H9 (cell line): ENCODE measurements at places on chromosomes 4 and X. TPM values are rescaled to one million over a fixed set of nuclear protein-coding genes. Genes with fewer than 3 reads are reported as not detected.
A peak's percentile ranks its signal among the peaks of the same experiment; 100 is the strongest.

DNA sequence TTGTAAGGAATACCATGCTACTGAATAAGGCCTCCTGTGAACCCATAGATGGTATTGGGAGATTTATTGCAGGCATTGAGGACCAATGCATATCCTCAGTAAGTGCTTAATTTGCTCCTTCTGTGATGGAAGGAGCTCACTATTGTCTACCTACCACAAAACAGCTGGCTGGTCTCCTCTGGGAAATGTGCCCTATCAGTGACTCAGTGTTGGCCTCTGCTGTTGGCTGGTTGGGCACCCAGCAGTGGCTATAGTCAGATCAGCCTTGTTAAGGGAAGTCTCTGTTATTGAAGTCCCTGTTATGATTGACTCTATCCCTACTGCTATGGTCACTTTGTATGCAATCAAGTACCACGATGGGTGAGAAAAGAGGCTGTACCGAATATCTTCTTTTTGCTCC is 27.5 kb upstream of the OTUD4 start:
- H3K27me3 ChIP-seq = no peaks in the 10 kb centered on the region
- no peaks in the 10 kb centered on the region for H3K36me3 ChIP-seq
- no peak overlapping the region for H3K4me3 ChIP-seq

- H3K36me3 ChIP-seq = no peaks in the 10 kb centered on the region
- H3K27me3 ChIP-seq = no peaks in the 10 kb centered on the region
- no peak overlapping the region for H3K4me3 ChIP-seq
- no peak for DNase-seq
- H3K4me1 ChIP-seq = no peaks in the 10 kb centered on the region; the same call in 1 of the 2 replicates
Measured at GRCh38 chr4:14149176-14150053, 521.9 kb upstream of the BOD1L1 start.

DNA sequence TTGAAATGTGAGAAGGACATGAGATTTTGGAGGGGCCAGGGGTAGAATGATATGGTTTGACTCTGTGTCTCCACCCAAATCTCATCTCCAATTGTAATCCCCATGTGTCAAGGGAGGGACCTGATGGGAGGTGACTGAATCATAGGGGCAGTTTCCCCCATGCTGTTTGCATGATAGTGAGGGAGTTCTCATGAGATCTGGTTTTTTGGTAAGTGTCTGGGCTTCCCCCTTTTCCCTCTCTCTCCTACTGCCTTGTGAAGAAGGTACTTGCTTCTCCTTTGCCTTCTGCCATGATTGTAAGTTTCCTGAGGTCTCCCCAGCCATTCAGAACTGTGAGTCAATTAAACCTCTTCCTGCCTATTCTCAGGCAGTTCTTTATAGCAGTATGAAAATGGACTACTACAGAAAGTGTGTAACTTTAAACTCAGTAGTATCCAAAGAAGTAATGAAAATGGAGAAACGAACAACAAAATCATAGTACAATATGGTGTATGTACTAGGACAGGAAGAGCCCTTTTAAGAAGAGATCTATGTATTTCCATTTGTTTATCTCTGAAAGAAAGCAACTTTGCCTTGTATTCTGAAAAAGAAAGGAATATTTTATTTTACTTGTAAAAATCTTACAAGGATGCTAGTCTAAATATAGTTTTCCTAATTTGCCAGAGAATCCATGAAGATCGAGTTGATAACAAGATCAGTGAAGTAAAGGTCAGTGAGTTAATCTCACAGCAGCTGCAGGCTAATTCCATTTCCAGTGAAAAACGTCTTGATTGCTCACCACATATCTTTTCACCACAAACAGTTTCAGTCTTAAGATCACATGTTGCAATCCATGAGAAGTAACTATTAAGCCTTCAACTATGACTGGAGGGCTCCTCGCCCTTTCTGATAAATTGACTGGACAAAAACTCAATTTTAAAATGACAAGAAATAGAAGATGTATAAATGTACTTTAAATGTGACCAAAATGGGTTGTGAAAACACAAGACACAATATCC is 20.5 kb downstream of the PKD2 start:
- peaks cover 77% of the 10 kb centered on the region for H3K36me3 ChIP-seq
- H3K27ac ChIP-seq = no peak overlapping the region
- H3K27me3 ChIP-seq = no peaks in the 10 kb centered on the region
- no peak for DNase-seq
- no peak overlapping the region for H3K4me3 ChIP-seq
- no peaks in the 10 kb centered on the region for H3K4me1 ChIP-seq

- peak; percentile 27 for DNase-seq
- no peaks in the 10 kb centered on the region for H3K36me3 ChIP-seq
- H3K27me3 ChIP-seq = peaks cover 2% of the 10 kb centered on the region; the same call in 1 of the 2 replicates
- H3K4me3 ChIP-seq = peak overlapping the region; percentile 77
Measured at GRCh38 chrX:19912-20571, 261.1 kb upstream of the PLCXD1 start.

DNA sequence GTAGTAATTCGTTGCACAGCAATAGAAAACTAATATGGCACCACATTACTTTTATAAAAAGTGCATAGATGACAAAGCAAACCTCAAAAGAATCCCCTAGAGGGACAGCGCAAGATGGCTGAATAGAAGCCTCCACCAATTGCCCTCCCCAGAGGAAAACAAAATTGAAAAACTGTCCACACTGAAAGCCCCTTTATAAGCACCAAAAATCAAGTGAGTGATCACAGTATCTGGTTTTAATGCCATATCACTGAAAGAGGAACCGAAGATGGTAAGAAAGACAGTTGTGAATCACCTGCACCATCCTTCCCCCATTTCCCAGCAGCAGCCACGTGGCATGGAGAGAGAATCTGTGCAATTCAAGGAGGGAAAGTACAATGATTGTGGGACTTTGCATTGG is 522.2 kb downstream of the GLUD2 start:
- H3K27ac ChIP-seq = no peak overlapping the region
- H3K4me3 ChIP-seq = no peak overlapping the region
- DNase-seq = no peak
- no peaks in the 10 kb centered on the region for H3K36me3 ChIP-seq

- no peaks in the 10 kb centered on the region for H3K27me3 ChIP-seq
- no peak overlapping the region for H3K27ac ChIP-seq
- no peak for DNase-seq
- H3K4me3 ChIP-seq = no peak overlapping the region
- H3K36me3 ChIP-seq = no peaks in the 10 kb centered on the region
- peaks cover 3% of the 10 kb centered on the region; the same call in 1 of the 2 replicates for H3K4me1 ChIP-seq
Measured at GRCh38 chr4:112023402-112023950, 121.8 kb upstream of the FAM241A start.

DNA sequence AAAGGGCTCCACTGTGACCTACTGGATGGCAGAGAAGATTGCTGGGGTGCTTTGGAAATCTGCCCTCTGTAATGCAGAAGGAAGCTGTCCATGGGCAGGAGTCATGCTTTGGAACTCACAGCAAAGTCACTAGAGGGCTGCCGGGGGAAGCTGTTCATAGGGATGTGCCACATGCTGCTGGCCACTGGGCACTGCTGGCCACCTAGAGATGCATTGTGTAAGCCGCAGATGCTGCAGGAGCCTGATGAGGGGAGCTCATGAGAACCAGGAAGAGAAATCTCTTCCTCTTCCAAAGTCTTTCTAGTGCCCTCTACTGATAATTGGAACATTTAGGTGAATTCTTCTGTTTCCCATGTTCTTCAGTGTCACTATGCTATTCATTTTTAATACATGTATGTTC is 31.2 kb upstream of the UXT start:
- H3K4me1 ChIP-seq = no peaks in the 10 kb centered on the region
- DNase-seq = no peak
- H3K36me3 ChIP-seq = no peaks in the 10 kb centered on the region

DNA sequence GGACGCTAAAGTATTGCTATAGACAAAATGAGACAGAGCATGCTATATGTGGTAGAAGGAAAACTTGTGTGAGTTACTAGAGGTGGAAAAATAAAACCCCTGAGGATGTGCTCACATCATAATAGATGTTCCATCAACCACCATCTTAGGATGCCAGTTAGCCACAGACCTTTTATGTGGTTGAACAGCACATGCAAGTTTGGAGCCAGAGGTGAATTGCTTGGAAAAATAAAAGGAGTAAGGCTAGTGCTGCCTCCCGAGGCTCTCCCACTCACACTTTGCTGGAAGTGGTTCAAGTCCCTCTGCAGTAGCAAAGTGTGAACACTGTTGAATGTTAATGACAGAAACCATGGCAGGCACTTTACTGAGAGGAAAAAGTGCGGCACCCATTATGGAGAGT is 39.4 kb upstream of the PPARGC1A start:
- H3K27me3 ChIP-seq = no peaks in the 10 kb centered on the region
- H3K4me3 ChIP-seq = no peak overlapping the region
- H3K27ac ChIP-seq = no peak overlapping the region
- no peaks in the 10 kb centered on the region for H3K36me3 ChIP-seq

- H3K4me3 ChIP-seq = no peak overlapping the region
- H3K36me3 ChIP-seq = no peaks in the 10 kb centered on the region
- no peak for DNase-seq
Measured at GRCh38 chr4:154528869-154529268, 21.3 kb downstream of the PLRG1 start.

DNA sequence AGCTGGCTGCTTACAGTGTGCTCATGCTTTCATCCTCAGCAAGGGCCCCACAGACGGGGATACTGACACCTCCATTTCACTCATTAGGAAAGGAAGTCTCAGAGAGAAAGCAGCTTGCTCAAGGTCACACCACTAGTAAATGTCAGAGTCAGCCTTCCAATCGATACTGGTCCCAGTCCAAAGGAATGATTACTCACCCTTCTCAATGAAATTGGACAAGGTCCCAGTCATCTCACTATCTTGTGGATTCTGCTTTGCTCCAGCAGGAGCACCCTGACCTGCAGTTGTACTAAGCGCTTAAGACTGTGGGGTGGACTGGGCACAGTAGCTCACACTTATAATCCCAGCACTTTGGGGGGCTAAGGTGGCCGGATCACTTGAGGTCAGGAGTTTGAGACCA is 132.2 kb upstream of the SLC34A2 start:
- H3K4me3 ChIP-seq = no peak overlapping the region
- H3K36me3 ChIP-seq = no peaks in the 10 kb centered on the region
- H3K4me1 ChIP-seq = no peaks in the 10 kb centered on the region
- H3K27me3 ChIP-seq = no peaks in the 10 kb centered on the region; the same call in 1 of the 2 replicates

DNA sequence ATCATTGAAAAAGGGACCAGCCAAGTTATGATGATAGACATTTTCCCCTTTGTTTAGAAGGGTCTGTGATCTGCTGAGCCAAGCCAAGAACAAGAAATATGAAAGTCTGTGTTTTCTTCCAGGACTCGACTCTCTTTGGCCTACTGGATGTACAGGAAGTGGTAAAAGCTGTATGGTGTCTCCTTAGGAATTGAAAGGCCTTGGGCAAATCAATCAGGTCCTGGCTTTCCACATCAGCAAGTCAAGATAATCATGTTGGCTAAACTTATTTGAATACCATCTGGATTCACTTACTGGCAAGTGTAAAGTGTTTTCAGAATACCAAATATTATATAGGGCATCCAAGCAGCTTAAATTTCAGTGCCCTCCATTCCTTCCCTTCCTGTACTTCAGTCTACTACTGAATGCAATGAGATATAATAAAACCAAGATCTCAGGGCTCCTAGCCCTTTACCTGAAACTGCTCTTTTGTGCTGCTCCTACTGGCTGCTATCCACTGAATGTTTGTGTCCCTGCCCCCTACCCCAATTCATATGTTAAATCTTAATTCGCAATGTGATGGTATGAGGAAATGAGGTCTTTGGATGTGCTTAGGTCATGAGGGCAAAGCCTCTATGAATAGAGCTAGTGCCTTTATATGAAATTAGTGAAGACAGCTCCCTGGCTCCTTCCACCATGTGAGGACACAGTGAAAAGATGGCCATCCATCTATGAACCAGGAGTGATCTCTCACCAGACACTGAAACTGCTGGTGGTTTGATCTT is 578.0 kb downstream of the SPRY1 start:
- DNase-seq = no peak
- no peaks in the 10 kb centered on the region for H3K27me3 ChIP-seq
- H3K4me3 ChIP-seq = no peak overlapping the region
- peaks cover 29% of the 10 kb centered on the region for H3K36me3 ChIP-seq
- peaks cover 9% of the 10 kb centered on the region; the same call in 1 of the 2 replicates for H3K4me1 ChIP-seq

DNA sequence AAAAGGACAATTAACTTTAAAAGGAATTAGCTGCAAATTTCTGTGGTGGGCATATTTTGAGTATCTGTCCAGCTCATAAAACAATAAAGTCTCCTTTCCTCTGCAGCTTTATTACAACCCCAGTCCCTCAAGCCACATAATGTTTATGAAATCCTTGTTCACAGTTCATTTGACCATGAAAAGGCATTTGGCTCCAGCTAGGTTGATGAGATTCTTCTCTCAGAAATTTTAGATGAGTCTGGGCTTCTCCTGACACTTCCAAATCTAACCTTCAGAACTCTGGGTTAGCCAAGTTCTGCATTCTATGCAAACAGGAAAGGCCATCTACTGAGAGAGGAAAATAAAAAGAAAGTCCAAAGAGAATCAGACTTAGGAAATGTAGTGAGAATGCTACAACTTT is 156.8 kb downstream of the GRXCR1 start:
- no peaks in the 10 kb centered on the region for H3K27me3 ChIP-seq
- no peak for DNase-seq
- H3K4me3 ChIP-seq = no peak overlapping the region
- H3K4me1 ChIP-seq = peaks cover 2% of the 10 kb centered on the region; the same call in 1 of the 2 replicates
- no peaks in the 10 kb centered on the region; the same call in 2 of the 3 replicates for H3K36me3 ChIP-seq
- H3K27ac ChIP-seq = no peak overlapping the region

Gene CT45A3
- not detected in 2 replicates for total RNA-seq

Gene CT45A1
- total RNA-seq = not detected in 2 replicates

Gene ANKRD17
- 79.8 and 82.4 TPM in 2 replicates for total RNA-seq

Gene DDX53
- total RNA-seq = not detected in 2 replicates

Gene CLDN34
- 0.31 and 0.39 TPM in 2 replicates for total RNA-seq
